ENCODE measurements at places on chromosomes 1 and 21. TPM values are rescaled to one million over a fixed set of nuclear protein-coding genes. Genes with fewer than 3 reads are reported as not detected.

DNA sequence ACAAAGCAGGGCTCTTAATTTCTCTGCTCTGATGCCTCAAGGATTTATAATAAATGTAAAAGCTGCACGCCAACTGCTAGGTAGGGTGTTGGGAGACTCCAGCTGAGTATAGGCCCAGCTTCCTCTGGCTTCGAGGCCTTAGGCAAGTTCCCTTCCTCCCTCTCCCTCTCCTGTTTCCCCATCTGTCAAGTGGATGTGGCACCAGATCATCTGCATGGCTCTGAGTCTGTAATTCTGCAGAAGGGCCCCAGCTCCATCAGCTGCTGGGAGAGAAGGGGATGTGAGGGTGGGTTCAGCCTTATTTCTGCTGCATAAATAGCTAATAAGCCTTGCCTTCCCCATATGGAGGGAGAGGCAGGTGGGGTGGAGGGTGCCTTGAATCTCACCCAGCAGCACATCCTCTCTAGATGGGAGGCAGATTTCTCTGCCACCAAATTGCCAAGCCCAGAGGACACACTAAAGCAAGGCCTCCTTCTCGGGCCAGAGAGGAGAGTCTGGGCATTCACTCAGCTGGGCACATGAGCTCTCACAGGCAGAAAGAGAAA is 3.8 kb downstream of the TRIM62 start:
- H3K4me3 ChIP-seq, result no peak overlapping the region
- peaks cover 8% of the 10 kb centered on the region for H3K36me3 ChIP-seq
- H3K27ac ChIP-seq, result no peak overlapping the region

- no peak overlapping the region for H3K4me3 ChIP-seq
- no peak overlapping the region for H3K27ac ChIP-seq
- no peak for DNase-seq
These were observed 40.2 kb upstream of the NHLH2 start for GRCh38 chr1:115880981-115881672.

- DNase-seq, result peak; percentile 78
- no peaks in the 10 kb centered on the region for H3K27me3 ChIP-seq
- no peaks in the 10 kb centered on the region for H3K36me3 ChIP-seq
- peaks cover 20% of the 10 kb centered on the region for H3K4me1 ChIP-seq
- H3K27ac ChIP-seq, result no peak overlapping the region
These were observed 31.7 kb upstream of the CLDN14 start for GRCh38 chr21:36511484-36512220.

DNA sequence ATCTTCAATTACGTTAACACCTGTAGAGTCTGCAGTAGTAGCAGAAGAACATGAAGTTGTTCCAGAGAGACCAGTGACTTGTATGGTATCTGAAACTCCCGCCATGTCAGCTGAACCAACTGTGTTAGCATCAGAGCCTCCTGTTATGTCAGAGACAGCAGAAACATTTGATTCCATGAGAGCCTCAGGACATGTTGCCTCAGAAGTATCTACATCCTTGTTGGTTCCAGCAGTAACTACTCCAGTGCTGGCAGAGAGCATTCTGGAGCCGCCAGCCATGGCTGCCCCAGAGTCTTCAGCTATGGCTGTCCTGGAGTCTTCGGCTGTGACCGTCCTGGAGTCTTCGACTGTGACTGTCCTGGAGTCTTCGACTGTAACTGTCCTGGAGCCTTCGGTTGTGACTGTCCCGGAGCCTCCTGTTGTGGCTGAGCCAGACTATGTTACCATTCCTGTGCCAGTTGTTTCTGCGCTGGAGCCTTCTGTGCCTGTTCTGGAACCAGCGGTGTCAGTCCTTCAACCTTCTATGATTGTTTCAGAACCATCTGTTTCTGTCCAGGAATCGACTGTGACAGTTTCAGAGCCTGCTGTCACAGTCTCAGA is 10.3 kb downstream of the SON start:
- no peaks in the 10 kb centered on the region for H3K27me3 ChIP-seq
- no peak overlapping the region for H3K4me3 ChIP-seq
- no peak overlapping the region for H3K27ac ChIP-seq
- peaks cover 66% of the 10 kb centered on the region for H3K36me3 ChIP-seq

DNA sequence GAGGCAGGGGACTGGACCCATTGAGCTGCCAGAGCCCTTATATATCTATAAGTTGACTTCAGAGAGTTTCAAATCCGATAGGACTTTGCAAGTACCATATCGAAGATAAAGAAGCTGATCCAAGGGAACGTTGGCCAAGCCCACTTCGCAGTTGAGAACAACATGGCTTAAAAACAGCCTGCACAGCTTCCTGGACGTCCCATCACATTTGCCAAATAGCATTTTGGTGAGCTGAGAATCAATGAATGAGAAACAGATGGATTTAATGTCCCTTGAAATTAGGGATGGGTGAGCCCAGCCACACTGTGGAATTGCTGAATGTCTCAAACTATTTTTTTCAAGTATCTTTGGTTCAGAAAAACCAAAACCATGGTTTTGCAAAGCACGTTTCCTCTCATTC is 64.8 kb downstream of the KCNJ15 start:
- H3K36me3 ChIP-seq, result no peaks in the 10 kb centered on the region
- peaks cover 8% of the 10 kb centered on the region for H3K27me3 ChIP-seq
- no peak overlapping the region for H3K27ac ChIP-seq
- no peak for DNase-seq
- H3K4me1 ChIP-seq, result no peaks in the 10 kb centered on the region
- no peak overlapping the region for H3K4me3 ChIP-seq

- no peaks in the 10 kb centered on the region for H3K27me3 ChIP-seq
- no peak overlapping the region for H3K4me3 ChIP-seq
- H3K4me1 ChIP-seq, result no peaks in the 10 kb centered on the region
- H3K36me3 ChIP-seq, result no peaks in the 10 kb centered on the region
- no peak overlapping the region for H3K27ac ChIP-seq
These were observed 18.0 kb upstream of the SPRR2G start for GRCh38 chr1:153168686-153169085.

DNA sequence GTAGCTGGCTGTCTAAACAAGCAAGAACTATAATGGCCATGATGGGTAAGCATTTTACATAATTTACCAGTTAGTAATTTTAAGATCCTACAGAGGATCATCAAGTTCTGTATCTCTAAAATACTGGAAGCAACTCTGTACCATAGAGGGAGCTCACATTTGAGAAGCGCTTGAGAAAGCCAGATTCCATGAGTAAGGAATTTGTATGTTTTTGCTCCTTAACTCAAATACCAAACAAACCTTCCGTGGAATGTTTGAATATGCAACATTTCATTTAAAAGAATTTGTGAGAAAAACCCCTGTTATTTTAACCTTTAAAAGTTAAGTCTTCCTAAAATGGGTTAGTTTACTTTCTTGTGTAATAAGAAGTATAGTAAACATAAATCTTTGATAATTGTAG is 2.0 kb downstream of the TSHB start:
- H3K4me1 ChIP-seq, result no peaks in the 10 kb centered on the region
- DNase-seq, result no peak
- H3K4me3 ChIP-seq, result no peak overlapping the region
- no peaks in the 10 kb centered on the region for H3K36me3 ChIP-seq
- H3K27ac ChIP-seq, result no peak overlapping the region

DNA sequence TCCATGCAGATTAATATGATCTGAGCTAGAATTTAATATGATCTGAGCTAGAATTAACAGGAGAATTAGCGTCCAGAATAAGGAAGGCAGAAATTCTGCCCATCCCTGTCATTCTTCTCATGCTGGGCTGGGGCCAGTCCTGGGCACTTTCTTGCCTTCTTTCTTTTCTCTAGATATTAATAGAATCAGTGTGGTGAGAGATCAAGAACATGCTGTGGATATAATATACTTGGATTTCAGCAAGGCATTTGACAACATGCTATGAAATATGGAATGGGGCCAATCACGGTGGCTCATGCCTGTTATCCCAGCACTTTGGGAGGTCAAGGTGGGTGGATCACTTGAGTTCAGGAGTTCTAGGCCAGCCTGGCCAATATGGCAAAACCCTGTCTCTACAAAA is 18.1 kb downstream of the UBIAD1 start:
- H3K4me1 ChIP-seq, result no peaks in the 10 kb centered on the region
- no peak overlapping the region for H3K4me3 ChIP-seq
- no peak overlapping the region for H3K27ac ChIP-seq
- no peaks in the 10 kb centered on the region for H3K27me3 ChIP-seq
- H3K36me3 ChIP-seq, result no peaks in the 10 kb centered on the region

DNA sequence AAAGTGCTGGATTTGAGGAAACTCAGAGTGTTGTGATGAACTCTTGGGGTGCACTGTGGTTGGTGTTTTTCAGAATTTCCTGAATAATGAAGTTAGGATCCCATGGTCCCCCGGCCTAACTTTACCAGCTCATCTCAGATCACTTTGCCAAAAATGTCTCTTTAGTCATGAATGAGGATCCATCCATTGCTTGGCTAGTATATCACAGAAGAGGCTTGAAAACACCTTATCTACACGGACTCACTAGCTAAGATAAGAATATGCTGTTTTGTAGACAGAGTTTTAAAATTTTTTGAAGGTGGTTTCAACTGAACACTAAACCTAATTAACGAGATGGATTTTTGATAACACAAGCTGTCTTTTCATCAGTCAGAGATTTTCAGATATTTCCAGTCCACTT is 53.8 kb downstream of the IVNS1ABP start:
- H3K36me3 ChIP-seq, result no peaks in the 10 kb centered on the region
- no peak for DNase-seq
- no peak overlapping the region for H3K27ac ChIP-seq
- no peaks in the 10 kb centered on the region for H3K27me3 ChIP-seq

- H3K27ac ChIP-seq, result no peak overlapping the region
- H3K36me3 ChIP-seq, result peaks cover 3% of the 10 kb centered on the region
- H3K27me3 ChIP-seq, result no peaks in the 10 kb centered on the region
- DNase-seq, result no peak
- no peaks in the 10 kb centered on the region for H3K4me1 ChIP-seq
These were observed 19.9 kb downstream of the DSTYK start for GRCh38 chr1:205191622-205192021.

DNA sequence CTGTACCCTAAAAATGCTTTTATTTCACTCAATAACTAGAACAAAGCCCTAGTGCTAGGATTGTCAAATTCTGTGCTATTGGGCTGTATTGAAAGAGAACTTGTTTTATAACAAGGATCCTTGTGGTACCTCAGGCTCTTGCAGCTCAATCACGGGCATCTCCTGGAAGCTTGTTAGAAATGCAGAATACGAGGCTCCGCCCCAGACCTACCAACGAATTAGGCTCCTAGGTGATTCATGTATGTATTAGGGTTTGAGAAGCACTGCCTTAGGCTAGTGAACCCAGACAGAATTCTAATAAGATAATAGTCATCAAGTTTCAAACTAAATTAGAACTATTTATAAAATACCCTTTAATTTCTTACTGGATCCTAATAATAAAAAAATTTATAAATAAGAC is 45.6 kb downstream of the ZZZ3 start:
- peaks cover 7% of the 10 kb centered on the region for H3K36me3 ChIP-seq
- peaks cover 18% of the 10 kb centered on the region for H3K4me1 ChIP-seq
- no peak overlapping the region for H3K4me3 ChIP-seq
- H3K27ac ChIP-seq, result no peak overlapping the region
- DNase-seq, result no peak
- H3K27me3 ChIP-seq, result no peaks in the 10 kb centered on the region

DNA sequence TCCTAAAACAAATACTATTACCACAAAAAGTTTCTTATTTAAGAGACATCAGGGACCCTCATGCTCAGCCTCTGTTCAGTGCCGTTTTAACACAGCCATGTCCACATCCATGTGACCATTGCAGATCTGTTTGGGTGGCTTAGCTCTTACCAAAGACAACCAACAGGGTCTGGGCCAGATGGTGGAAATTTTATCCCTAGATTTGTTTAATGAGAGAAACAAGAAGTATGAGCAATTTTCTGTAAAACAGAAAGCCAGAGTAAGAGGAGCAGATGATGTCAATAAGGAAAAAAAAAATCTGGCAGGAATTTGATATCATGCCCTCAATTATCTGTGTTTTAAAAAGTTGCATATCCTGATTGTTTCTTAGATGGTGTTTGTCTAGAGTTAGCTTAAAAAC is 299.9 kb downstream of the TM2D1 start:
- no peak overlapping the region for H3K4me3 ChIP-seq
- DNase-seq, result no peak
- no peak overlapping the region for H3K27ac ChIP-seq
- H3K4me1 ChIP-seq, result peaks cover 15% of the 10 kb centered on the region
- peaks cover 2% of the 10 kb centered on the region for H3K36me3 ChIP-seq

GRCh38 chr1:59124166-59124565 is 172.7 kb upstream of the FGGY start:
- H3K4me3 ChIP-seq, result no peak overlapping the region
- no peak for DNase-seq
- no peak overlapping the region for H3K27ac ChIP-seq
- peaks cover 24% of the 10 kb centered on the region for H3K4me1 ChIP-seq

DNA sequence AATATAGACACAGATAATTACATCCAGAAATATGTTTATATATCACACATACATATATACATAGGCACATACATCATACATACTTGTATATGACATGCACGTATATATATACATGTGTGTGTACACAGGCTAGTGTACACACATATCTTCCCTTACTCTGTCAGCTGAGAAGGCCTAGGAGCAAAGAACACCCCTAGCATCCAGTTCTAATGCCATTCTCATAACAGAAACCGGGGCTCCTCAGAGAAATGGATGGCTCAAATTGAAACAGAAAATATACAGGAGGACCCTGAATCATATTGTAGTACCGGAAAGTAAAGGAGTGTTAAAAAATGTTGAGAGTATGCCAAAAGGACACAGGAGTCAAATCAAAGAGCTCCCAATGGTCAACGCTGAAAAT is 19.7 kb upstream of the HYI start:
- DNase-seq, result peak; percentile 46
- peak overlapping the region; percentile 100 for H3K27ac ChIP-seq
- peaks cover 60% of the 10 kb centered on the region for H3K4me1 ChIP-seq
- H3K4me3 ChIP-seq, result no peak overlapping the region

The SPATA17 gene
- not detected for total RNA-seq

- H3K4me3 ChIP-seq, result no peak overlapping the region
- no peak for DNase-seq
- no peak overlapping the region for H3K27ac ChIP-seq
These were observed 105.4 kb upstream of the KCNK2 start for GRCh38 chr1:214977110-214977509.

DNA sequence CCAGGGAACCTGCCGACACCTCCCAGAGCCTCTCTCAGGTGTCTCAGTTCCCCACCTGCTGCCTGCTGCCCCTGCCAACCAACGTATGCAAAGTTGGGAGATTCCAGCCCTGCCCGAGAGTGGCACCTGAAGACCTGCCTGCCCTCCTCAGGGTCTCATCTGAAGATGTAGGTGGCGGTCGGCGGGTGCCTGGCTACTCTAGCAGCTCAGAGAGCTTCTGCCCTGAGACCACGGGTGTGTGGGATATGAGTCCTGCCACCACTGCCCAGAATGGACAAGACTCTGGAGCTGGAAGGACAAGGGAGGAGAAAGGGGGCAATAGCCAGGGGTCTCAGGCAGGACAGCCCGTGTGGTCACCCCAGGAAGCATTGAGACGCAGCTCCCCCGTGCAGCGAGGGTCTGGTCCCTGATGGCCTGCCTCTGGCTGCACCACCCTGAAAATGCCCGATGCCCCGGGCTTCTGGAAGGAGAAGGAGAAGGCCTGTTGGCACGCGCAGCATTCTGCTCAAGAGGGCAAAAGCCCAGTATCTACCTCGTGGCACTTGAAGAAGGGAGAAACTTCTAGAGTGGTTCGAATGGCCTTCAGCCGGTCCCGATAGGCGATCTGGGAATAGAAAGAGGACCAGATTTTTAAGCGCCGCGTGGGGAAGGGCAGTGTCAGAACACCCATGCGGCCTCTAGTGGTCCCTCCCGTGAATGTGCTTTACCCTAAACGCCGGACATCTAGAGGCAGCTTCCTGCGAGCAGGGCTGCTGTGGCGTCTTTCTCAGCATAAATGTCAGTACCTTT is 88.8 kb downstream of the STUM start:
- H3K4me1 ChIP-seq, result no peaks in the 10 kb centered on the region
- no peak overlapping the region for H3K27ac ChIP-seq
- H3K36me3 ChIP-seq, result peaks cover 17% of the 10 kb centered on the region
- no peak for DNase-seq
